Natural killer cell treated with Interleukin-12 subunit alpha and Interleukin-12 subunit beta and Interleukin-15 and Interleukin-18, amount 100 ng/mL, for 72 hours (primary cell): ENCODE measurements at places on chromosomes 6 and 20.

DNA sequence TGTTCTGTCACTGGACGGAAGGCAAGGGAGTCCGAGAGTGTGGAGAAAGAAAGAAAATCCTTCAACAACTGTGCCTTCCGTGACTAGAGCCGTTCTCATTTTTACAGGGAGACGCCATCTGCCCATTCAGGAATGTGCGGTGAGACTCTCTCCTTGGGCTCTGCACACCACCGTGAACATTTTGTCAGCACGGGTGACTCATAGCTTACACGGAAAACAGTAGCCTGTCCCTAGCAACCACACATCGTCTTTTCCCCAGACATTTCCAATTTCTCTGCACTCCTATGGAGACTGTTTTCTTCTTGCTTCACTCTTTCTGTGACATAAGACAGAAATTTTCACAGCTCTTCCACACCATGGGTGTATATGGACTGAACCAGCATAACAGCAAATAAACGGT is 55.1 kb downstream of the TBXT start:
- DNase-seq, result no peak

DNA sequence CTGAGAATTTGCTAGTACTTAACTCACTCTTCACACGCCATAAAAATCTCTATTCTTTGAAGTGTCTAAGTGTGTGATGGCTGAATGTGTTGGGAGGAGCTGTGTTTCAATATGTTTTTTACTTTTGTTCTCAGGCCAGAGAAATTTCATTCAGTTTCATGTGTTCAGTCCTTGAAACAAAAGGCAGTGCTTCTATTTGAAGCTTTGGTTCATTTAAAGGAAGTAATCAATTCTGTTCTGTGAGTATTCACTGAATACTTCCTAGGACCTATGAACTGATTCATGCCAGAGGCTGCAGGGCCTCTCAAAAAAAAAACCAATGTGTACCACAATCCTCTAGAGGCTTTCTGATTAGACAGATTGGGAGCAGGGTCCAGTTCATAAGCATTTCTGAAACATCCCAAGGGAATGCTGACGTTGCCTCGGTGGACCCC is 12.4 kb upstream of the F13A1 start:
- DNase-seq, result no peak

GRCh38 chr20:56449459-56449858 is 19.0 kb upstream of the RTF2 start:
- DNase-seq, result no peak

GRCh38 chr20:9919271-9920014 is 80.6 kb upstream of the PAK5 start:
- no peak for DNase-seq

- no peak for DNase-seq
These were observed 4.9 kb upstream of the ZNF831 start for GRCh38 chr20:59158673-59159072.

DNA sequence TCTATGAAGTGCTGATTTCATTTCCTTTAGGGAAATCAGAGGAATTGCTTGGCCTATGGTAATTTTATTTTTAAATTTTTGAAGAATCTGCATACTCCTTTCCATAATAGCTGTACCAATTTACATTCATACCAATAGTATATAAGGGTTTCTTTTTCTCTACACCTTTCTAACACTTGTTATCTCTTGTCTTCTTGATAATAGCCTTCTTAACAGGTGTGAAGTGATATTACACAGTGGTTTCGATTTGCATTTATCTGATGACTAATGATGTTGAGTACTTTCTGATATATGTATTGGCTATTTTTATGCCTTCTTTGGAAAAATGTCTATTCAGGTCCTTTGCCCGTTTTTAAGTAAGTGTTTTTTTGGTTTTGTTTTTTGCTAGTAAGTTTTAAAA is 40.8 kb downstream of the SMAP1 start:
- DNase-seq, result no peak

- DNase-seq, result no peak
These were observed 26.9 kb downstream of the CDH26 start for GRCh38 chr20:59985164-59985563.

DNA sequence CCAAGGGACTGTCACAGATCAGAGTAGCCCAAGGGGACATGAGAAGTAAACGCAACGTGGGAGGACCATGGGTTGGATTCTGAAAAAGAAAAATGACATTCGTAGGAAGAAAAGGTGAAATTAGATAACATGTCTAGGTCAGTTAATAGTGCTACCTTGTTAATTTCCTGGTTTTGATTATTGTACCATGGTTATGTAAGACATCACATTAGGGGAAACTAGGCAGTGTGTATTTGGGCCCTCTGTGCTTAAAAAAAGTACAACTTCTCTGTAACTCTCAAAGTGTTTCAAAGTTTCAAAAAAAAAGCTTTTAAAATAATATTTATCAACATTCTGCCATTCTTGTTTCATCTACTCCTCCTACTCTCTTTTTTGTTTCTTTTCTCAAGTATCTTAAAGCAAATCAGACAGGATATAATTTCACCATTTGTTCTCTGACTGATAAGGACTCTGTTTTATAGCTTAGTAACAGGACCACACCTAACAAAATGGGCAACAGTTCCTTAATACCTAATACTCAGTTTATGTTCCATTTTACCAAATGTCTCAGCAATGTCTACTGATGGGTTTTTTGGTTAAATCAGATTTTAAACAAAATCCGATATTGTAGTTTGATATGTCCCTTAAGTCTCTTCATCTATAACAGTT is 97.1 kb upstream of the PLCB4 start:
- DNase-seq, result no peak

GRCh38 chr6:13066050-13066449 is 262.3 kb downstream of the TBC1D7 start:
- DNase-seq, result no peak

DNA sequence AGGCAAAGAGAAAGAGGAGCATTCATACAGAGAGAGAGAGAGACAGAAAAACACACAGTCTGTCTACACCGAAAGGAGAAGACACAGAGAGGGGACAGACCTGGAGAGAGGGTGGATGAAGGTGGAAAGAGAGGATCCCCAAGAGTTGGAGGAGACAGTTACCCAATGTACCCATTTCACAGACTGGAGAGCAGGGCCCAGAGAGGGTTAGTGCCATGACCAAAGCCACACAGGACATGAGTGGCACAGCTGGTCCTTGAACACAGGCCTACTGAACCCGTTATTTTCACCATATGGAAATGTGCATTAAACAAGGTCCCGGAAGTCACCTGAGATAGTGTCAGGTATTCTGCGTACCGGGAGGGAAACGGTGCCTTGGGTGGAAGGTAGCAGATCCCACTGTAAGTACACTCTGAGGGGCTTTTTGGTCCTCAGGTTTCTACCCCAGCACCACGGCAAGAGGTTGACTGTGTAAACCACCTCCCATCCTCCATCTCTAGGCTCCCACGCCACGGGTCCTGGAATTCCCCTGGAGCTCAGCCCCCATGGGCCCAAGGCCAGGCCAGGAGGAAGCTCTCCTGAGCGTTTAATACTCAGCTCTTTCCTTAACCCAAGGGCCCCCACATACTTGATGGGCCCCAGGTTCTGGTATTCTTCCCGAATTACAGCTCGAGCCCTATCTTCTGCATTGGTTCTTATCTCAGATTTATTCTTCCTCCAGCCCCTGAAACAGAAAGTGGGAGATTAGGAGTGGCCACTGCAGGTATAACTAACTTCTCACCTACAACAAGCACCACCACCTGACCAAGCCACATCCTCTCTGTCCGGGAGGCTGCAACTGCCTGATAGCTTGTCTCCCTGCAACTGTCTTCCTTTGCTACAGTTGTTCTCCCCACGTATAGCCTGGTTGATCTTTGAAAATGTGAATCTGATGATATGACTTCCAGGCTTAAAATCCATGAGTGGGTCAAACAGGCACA is 38.4 kb upstream of the OCSTAMP start:
- DNase-seq, result no peak

DNA sequence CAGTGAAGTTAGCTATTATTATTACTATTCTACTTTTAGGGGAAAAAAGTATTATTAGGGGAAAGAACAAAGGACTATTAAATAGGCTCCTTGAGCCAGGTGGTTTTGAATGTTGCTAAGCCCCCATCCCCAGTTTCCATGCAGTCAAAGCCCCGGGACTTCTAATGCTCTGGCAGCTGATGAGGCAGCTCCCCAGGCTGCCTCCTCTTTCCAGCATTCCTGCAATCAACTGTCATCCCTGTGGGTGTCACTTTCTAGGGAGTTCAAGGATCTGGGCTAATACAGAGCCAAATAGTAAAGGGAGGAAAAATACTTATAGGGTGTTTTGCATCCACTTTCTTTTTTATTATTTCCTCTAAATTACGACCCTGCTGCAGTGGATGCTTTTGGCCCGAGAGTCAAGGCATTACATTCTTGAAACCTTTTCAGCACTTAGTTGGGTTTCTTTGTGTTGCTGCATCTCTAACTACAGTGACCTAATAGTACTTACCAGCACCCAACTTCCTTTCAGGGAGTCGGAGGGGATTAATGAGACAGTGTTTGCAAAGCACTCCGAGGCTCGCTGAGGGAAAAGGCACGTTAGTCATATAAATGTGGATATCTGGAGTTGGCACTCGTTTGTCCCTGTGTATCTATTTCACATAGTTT is 303.9 kb upstream of the MAP3K7 start:
- no peak for DNase-seq

DNA sequence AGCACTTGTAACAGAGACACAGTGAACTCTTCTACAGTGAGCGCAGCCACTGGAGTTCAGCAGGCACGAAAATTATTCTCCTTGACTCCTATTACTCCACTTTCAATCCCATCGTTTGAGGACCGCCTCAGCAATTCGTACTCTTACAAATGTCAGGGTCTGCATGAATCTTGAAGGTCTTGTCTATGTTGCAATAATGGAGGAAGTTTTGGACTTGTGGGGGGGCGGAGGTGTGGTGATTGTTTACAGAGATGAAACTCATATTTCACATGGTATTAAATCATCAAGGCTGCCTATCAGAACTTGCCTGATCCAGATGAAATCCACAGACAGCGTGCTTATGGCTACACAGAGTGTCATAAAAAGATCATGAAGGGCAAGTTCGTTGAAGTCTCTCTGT is 42.0 kb downstream of the SLC2A12 start:
- no peak for DNase-seq

DNA sequence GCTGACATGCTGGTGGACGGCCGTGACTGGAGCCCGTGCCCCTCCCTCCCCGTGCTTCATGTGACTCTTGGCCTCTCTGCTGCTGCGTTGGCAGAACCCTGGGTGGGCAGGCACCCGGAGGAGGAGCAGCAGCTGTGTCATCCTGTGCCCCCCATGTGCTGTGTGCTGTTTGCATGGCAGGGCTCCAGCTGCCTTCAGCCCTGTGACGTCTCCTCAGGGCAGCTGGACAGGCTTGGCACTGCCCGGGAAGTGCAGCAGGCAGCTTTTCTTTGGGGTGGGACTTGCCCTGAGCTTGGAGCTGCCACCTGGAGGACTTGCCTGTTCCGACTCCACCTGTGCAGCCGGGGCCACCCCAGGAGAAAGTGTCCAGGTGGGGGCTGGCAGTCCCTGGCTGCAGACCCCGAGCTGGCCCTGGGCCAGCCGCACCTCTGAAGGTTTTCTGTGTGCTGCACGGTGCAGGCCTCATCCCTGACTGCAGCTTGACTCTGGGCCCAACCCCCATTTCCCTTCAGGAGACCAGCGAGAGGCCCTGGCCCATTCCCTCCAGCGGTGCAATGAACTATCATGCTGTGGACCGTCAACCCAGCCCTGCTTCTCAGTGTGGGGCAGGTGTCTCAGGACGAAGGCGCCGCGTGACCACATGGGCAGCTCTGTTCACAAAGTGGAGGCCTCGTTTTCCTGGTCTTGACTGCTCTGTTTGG is 8.1 kb downstream of the NPBWR2 start:
- DNase-seq, result no peak

DNA sequence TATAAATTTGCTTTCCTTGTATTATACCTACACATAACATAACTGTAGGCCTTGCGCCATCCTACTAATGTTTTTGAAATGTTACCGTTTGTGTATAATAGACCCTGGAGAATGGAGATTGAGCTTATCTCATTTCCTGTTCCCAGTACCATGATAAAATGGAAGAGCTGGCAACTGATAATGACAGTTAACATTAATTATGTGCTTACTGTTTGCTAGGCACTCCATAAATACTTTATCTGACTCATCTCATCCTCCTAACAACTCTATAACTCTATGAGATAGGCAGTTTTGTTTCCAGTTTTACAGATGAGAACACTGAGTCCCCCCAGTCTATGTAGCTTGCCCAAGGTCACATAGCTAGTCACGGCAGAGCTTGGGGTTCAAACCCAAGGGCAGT is 396.7 kb downstream of the SYNE1 start:
- DNase-seq, result no peak

GRCh38 chr6:125197795-125198269 is 44.3 kb downstream of the TPD52L1 start:
- no peak for DNase-seq

- DNase-seq, result no peak
These were observed 100.6 kb upstream of the HIVEP1 start for GRCh38 chr6:11911538-11911937.

DNA sequence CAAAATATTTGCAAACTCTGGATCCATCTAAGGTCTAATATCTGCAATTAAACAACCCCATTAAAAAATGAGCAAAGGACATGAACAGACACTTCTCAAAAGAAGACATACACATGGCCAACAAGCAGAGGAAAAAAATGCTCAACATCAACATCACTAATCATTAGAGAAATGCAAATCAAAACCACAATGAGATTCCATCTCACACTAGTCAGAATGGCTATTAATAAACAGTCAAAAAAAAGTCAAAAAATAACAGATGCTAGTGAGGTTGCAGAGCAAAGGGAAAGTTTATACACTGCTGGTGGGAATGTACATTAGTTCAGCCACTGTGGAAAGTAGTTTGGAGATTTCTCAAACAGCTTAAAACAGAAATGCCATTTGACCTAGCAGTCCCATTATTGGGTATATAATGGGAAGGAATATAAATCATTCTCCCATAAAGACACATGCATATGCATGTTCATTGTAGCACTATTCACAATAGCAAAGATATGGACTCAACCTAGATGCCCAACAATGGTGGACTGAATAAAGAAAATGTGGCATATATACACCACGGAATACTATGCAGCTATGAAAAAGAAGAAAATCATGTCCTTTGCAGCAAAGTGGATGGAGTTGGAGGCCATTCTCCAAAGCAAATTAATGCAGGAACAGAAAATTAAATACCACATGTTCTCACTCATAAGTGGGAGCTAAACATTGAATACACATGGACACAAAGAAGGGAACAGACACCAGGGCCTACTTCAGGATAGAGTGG is 9.1 kb downstream of the ZNFX1 start:
- DNase-seq, result no peak

GRCh38 chr6:157125531-157125930 is 197.8 kb downstream of the TMEM242 start:
- no peak for DNase-seq

- no peak for DNase-seq
These were observed 51.9 kb upstream of the TPD52L1 start for GRCh38 chr6:125101631-125102030.

GRCh38 chr20:2708665-2709064 is 16.1 kb downstream of the EBF4 start:
- no peak for DNase-seq
